ENCODE measurements at places on chromosomes 1 and 21.

GRCh38 chr1:89589515-89589914, 43.4 kb upstream of the LRRC8C start:
- H3K4me1 ChIP-seq = peaks cover 89% of the 10 kb centered on the region
- peak overlapping the region; percentile 74 for H3K27ac ChIP-seq
- DNase-seq = no peak
- H3K36me3 ChIP-seq = peaks cover 66% of the 10 kb centered on the region
- H3K4me3 ChIP-seq = peak overlapping the region; percentile 11

DNA sequence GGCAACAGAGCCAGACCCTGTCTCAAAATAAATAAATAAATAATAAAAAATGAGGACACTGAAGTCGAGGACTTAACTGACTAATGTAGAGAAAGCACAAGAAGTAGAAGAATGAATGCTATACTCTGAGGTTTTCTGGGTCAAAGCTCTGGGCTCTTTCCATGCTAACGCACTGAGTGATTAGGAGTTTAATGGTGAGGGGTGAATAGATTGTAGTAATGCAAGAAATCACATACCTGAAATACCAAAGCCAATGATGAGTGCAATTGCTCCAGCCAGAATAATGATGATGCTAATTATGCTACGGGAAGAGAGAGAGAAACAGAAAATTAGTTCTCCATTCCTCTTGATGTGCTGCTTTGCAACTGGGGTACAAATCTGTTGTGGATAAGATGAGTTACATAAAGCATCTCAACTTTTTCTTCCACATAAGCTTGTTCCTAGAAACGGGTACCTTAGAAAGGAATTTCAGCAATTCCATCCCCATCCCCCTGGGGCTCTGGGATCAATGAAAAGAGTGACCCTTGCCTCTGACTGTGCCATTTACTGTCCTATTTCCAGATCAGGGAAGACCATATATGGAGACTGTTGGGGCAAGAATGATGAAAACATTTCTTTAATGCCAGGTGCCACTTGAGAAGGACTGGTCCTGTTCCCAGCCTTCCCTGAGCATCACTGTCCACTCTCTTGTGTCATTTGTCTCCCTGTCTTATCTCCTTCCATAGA, 40.7 kb downstream of the VTCN1 start:
- H3K27ac ChIP-seq = no peak overlapping the region
- peaks cover 2% of the 10 kb centered on the region for H3K27me3 ChIP-seq
- H3K4me3 ChIP-seq = no peak overlapping the region
- no peaks in the 10 kb centered on the region for H3K4me1 ChIP-seq

DNA sequence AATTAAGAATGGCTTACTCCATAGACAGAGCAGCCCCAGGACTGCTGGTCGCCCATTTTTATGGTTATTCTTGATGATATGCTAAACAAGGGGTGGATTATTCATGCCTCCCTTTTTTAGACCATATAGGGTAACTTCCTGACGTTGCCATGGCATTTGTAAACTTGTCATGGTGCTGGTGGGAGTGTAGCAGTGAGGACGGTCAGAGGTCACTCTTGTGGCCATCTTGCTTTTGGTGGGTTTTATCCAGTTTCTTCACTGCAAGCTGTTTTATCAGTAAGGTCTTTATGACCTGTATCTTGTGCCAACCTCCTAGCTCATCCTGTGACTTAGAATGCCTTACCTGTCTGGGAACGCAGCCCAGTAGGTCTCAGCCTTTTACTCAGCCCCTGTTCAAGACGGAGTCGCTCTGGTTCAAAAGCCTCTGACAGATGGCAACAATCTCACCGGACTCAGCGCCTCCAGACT, 5.2 kb upstream of the AGPAT3 start:
- DNase-seq = no peak
- no peaks in the 10 kb centered on the region for H3K36me3 ChIP-seq
- H3K27me3 ChIP-seq = peaks cover 2% of the 10 kb centered on the region
- H3K4me3 ChIP-seq = no peak overlapping the region
- H3K27ac ChIP-seq = no peak overlapping the region
- H3K4me1 ChIP-seq = peaks cover 14% of the 10 kb centered on the region

DNA sequence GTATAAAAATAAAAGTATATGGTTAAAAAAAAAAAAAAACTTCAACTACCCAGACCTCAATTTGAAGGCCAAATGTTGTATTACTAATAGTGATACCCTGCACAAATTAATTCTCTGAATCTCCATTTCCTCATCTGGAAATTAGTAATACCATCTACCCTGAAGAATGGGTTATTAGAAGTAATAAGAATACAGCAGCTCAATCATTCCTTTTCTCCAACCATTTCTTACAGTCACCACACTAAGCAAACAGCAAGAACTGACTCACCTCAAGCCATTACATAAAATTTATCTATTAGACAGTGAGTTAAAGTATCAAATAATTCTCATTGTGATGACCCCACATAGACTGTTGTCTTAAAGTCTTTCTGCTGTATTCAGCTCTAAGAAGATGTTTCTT, 39.6 kb downstream of the RERE start:
- peaks cover 17% of the 10 kb centered on the region for H3K4me1 ChIP-seq
- no peak for DNase-seq
- no peak overlapping the region for H3K27ac ChIP-seq
- H3K4me3 ChIP-seq = no peak overlapping the region

GRCh38 chr1:153540394-153541361, at the start of gene S100A5:
Gene S100A5 (minus strand): TSS chr1:153540934. CDS start chr1:153540191, 743 bp downstream.
- H3K4me3 ChIP-seq = peak within 1 kb of the TSS; percentile 72
- peaks cover 76% of the 10 kb centered on the region for H3K4me1 ChIP-seq
- no peaks in the 10 kb centered on the region for H3K27me3 ChIP-seq
- H3K27ac ChIP-seq = peak within 1 kb of the TSS; percentile 79
- peak; percentile 58 for DNase-seq
- peaks cover 29% of the 10 kb centered on the region for H3K36me3 ChIP-seq

DNA sequence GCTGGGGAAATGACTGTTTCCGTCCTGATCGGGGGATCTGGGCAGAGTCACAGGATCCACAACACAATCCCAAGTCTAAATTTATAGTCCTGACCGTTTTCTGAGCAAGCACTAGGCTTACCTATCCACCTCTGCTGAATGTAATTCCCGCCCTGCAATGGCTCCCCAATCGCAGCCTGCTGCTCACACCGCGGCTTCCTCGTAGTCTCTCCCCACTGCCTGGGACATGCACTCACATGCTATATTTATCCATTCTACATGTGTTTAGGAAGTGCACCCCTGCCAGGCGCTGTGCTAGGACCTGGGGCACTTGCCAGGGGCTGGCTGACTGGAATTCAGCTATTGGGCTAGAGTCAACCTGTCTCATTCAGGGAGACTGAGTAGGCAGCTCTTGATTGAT, 246.6 kb upstream of the CSF3R start:
- H3K4me1 ChIP-seq = no peaks in the 10 kb centered on the region
- no peaks in the 10 kb centered on the region for H3K36me3 ChIP-seq
- peaks cover 12% of the 10 kb centered on the region for H3K27me3 ChIP-seq
- H3K4me3 ChIP-seq = no peak overlapping the region
- DNase-seq = no peak
- no peak overlapping the region for H3K27ac ChIP-seq

- no peak for DNase-seq
- H3K36me3 ChIP-seq = no peaks in the 10 kb centered on the region
- no peaks in the 10 kb centered on the region for H3K4me1 ChIP-seq
- no peak overlapping the region for H3K27ac ChIP-seq
- H3K4me3 ChIP-seq = no peak overlapping the region
Observed at GRCh38 chr1:48070396-48070750, 73.2 kb upstream of the TRABD2B start.

- H3K27ac ChIP-seq = no peak overlapping the region
- H3K36me3 ChIP-seq = peaks cover 3% of the 10 kb centered on the region
- peaks cover 12% of the 10 kb centered on the region for H3K27me3 ChIP-seq
- H3K4me1 ChIP-seq = peaks cover 16% of the 10 kb centered on the region
- no peak for DNase-seq
Observed at GRCh38 chr1:108686614-108687313, 5.3 kb upstream of the PRPF38B start.

DNA sequence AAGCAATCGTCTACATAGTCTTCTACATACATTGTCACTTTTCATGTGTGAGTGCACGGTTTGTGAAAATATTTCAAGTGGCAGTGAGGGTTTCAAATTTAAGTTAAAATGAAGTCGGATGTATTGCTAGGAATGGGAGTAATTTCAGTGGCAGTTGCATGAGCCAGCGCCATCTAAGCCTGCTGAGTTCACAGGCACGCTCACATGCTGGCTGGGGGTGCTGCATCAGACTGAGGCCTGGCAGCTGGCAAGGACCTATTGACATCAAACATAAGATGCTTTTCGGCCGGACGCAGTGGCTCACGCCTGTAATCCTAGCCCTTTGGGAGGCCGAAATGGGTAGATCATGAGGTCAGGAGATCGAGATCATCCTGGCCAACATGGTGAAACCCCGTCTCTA, 80.7 kb downstream of the UBE4B start:
- no peak overlapping the region for H3K27ac ChIP-seq
- no peak overlapping the region for H3K4me3 ChIP-seq
- peaks cover 13% of the 10 kb centered on the region for H3K36me3 ChIP-seq
- no peak for DNase-seq
- no peaks in the 10 kb centered on the region for H3K4me1 ChIP-seq

DNA sequence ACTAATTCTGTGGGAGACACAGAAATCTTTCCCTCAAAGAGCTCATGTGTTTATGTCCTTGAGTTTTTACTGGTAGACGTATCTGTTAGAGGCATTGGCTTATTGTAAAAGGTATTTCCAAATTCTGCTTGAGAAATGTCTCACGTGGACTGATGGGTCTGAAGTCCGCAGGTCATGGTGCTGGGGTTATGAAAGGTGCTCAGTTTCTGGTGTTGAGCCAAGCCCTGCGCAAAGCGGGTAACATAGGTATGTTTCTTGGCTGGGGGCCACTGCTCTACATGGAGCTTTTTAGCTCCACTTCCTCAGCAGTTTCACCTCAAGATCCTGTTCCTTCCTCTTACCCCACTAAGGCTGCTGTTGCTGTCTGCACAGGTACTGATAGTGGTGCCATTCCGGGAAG, 10.8 kb downstream of the UTP25 start:
- H3K27ac ChIP-seq = no peak overlapping the region
- H3K4me3 ChIP-seq = no peak overlapping the region
- H3K36me3 ChIP-seq = peaks cover 86% of the 10 kb centered on the region
- H3K27me3 ChIP-seq = no peaks in the 10 kb centered on the region

- no peak overlapping the region for H3K27ac ChIP-seq
- peaks cover 6% of the 10 kb centered on the region for H3K4me1 ChIP-seq
- no peak overlapping the region for H3K4me3 ChIP-seq
- DNase-seq = no peak
- no peaks in the 10 kb centered on the region for H3K36me3 ChIP-seq
- no peaks in the 10 kb centered on the region for H3K27me3 ChIP-seq
Observed at GRCh38 chr1:39131940-39132339, 72.6 kb upstream of the MACF1 start.

GRCh38 chr1:9721606-9722377, 70.3 kb downstream of the PIK3CD start:
- H3K4me1 ChIP-seq = peaks cover 25% of the 10 kb centered on the region
- H3K36me3 ChIP-seq = peaks cover 59% of the 10 kb centered on the region
- H3K27ac ChIP-seq = no peak overlapping the region
- no peaks in the 10 kb centered on the region for H3K27me3 ChIP-seq
- no peak overlapping the region for H3K4me3 ChIP-seq

GRCh38 chr21:42012344-42012743, 2.2 kb upstream of the ZBTB21 start:
- peaks cover 15% of the 10 kb centered on the region for H3K4me1 ChIP-seq
- peaks cover 23% of the 10 kb centered on the region for H3K27me3 ChIP-seq
- DNase-seq = no peak
- peak overlapping the region; percentile 64 for H3K27ac ChIP-seq

DNA sequence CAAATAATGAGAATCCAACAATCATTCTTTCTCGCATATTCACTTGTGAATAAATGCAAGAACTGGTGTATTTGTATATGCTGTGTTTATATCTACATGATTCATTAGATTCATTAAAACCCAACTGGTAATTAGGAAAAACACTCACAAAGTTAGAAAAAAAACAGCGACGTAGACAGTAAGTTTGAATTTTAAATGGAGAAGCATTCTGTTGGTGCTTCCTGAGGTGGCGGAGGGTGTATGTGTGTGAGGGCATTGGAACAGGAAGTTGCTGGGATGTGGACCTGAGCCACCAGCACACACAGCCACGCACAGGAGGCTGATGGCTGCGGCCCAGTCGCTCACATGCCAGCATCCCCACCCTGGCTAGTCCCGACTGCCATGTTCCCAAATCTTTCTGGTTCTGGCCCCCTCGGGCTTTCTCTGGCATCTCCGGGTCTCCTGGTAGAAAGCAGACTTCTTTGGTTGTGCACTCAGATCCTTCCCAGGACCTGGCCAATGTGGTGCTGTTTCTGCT, 121.6 kb upstream of the IRF2BP2 start:
- peak overlapping the region; percentile 55 for H3K4me3 ChIP-seq
- DNase-seq = peak; percentile 14
- peaks cover 4% of the 10 kb centered on the region for H3K36me3 ChIP-seq
- peaks cover 70% of the 10 kb centered on the region for H3K4me1 ChIP-seq

- peak; percentile 48 for DNase-seq
- H3K27me3 ChIP-seq = peaks cover 18% of the 10 kb centered on the region
- H3K4me1 ChIP-seq = peaks cover under 1% of the 10 kb centered on the region
- H3K27ac ChIP-seq = no peak overlapping the region
- peaks cover 2% of the 10 kb centered on the region for H3K36me3 ChIP-seq
Observed at GRCh38 chr21:42614811-42615351, 38.5 kb upstream of the PDE9A start.

- DNase-seq = no peak
- H3K27me3 ChIP-seq = peaks cover 23% of the 10 kb centered on the region
- H3K4me1 ChIP-seq = no peaks in the 10 kb centered on the region
- no peaks in the 10 kb centered on the region for H3K36me3 ChIP-seq
Observed at GRCh38 chr1:228903434-228904071, 168.3 kb downstream of the RHOU start.

GRCh38 chr1:29415861-29416260, 179.5 kb downstream of the PTPRU start:
- no peaks in the 10 kb centered on the region for H3K4me1 ChIP-seq
- H3K36me3 ChIP-seq = no peaks in the 10 kb centered on the region
- no peak for DNase-seq
- no peak overlapping the region for H3K27ac ChIP-seq
- no peak overlapping the region for H3K4me3 ChIP-seq
- H3K27me3 ChIP-seq = peaks cover 10% of the 10 kb centered on the region

DNA sequence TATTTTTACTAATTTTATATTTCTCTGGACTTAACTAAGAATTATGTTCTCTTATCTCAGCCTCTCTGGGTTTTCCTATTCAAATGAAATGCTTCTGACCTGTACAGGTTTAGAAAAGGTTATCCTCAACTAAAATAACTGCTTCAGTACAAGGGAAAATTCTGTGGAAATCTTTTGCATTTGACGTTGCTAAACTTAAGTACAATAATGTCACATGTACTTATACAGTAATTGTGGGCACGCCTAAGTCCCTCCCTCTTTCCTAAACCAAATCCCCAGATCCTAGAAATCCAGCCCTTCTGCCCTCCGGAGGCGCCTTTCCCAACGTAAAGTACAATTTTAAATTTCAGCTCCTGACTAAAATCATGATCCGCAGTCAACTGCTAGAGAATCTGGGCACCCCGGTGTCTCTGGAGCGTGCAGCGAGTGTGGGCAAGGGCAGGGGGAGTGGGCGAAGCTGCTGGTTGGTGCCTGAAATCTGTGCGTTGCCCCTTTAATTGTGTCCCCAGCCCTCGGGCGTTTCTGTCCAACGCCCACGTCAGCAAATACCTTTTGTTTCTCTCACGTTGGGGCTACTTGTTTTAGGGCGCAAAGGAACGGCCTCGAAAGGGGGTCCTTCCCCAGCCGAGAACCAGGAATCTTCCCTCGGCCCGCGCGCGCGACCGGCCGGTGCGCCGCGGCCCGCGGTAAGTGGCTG, at the start of gene ZBTB8A:
TSS of gene ZBTB8A (plus strand) at position 541 of the 697 bp plus-strand sequence. CDS start 53,505 bp downstream, outside the sequence.
- H3K27me3 ChIP-seq = peaks cover 78% of the 10 kb centered on the region
- peak within 1 kb of the TSS; percentile 26 for H3K27ac ChIP-seq
- peak within 1 kb of the TSS; percentile 80 for H3K4me3 ChIP-seq
- H3K36me3 ChIP-seq = peaks cover 2% of the 10 kb centered on the region

- DNase-seq = no peak
- H3K27ac ChIP-seq = peak overlapping the region; percentile 32
- H3K27me3 ChIP-seq = no peaks in the 10 kb centered on the region
- peaks cover 9% of the 10 kb centered on the region for H3K4me1 ChIP-seq
- H3K36me3 ChIP-seq = peaks cover 52% of the 10 kb centered on the region
- H3K4me3 ChIP-seq = no peak overlapping the region
Observed at GRCh38 chr1:167703557-167703956, 18.2 kb upstream of the MPZL1 start.
